Epithelial cell of proximal tubule (primary cell): ENCODE measurements at places on chromosomes 5 and 9.
A peak's percentile ranks its signal among the peaks of the same experiment; 100 is the strongest.

DNA sequence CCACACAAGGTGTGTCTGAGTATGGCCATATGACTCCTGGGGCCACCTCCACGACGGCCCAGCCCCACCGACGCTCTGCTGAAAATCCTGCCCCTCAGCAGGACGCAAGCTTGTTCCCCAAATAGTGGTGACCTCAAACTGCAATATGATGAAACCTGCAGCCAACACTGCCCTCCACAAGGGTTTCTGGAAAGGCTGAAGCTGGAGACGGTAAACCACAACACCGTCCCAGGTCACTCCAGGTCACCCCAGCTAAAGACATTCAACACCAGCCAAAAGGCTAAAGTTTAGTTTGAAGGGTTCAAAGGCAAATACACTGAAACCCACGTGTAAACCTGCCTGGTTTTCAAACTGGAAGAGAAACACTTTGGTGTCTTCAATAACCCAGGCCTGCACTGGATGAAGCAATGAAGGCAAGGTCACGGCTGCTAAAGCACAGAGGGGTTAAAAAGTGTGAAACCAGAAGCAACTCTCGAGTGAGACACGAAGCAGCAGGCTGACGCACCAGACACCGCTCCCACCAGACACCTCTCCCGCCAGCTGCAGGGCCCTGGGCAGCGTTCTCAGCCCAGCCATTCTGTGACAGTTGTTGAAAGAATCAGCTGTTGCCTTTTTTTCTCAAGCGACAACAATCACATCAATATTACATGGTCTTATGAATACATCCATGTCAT is 1.8 kb upstream of the LHX3 start:
- DNase-seq, result no peak

GRCh38 chr9:14383294-14383693 is 69.4 kb upstream of the NFIB start:
- no peak for DNase-seq

DNA sequence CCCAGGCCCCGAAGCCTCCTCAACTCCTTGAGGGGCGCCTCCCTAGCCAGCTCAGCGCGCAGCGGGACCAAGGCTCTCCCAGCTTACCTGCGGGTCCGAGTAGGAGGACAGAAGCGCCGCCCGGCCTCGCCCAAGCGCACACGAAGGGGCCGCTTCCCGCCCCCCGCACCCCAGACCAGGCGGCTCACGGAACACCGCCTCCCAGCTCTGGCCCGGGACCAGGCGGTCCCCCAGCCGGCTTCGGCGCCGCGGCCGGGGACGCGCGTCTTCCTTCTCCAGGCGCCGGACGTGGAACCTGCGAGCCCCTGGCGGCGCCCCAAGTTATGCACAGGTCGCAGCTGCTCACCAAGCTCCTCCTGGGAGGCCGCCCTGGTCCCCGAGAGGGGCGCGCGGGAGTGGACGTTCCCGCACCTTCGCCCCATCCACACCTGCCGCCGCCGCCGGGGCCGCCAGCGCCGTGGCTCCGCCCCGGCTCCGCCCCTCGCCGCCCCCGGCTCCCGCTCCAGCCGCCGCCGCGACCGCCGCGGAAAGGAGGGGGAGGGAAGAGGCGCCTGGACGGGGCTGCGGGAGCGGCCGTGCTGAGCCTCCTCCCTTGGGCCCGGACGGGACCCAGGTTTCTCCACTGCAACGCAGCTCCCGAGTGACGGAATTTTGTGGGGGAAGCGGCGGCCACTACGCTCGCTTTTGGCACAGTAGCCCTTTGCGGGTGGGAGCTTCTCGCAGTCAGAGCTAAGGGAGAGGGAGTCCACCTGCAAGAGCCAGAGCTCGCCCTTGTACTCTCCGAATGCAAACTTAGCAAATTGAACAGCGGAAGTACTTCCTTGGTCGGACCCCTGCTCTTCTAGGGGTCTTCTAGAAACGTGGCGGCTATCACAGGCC is 77.5 kb upstream of the IFNE start:
- no peak for DNase-seq

GRCh38 chr5:66438696-66439095 is 157.5 kb upstream of the MAST4 start:
- no peak for DNase-seq

GRCh38 chr5:64149268-64149667 is 16.4 kb upstream of the RNF180 start:
- no peak for DNase-seq

DNA sequence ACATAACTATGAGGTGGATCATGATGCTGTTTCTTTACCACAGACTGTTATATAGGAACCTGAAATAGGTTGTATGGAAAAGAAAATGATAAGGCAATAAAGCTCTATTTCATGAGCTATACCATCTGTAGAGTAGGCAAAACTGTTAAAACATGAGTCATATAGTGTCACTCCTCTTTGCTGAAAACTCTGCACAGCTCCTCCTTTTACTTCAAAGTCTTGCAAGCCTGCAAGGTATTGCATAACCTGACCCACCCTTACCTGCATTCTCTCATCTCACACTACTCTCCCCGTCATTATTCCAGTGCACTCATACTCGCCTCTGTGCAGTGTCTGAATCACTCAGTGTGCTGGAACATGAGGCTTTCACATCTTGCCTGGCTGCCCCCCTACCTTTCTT is 790.1 kb downstream of the EFNA5 start:
- DNase-seq, result no peak

- DNase-seq, result no peak
Observed at GRCh38 chr9:81022177-81022576, 667.2 kb downstream of the TLE1 start.

DNA sequence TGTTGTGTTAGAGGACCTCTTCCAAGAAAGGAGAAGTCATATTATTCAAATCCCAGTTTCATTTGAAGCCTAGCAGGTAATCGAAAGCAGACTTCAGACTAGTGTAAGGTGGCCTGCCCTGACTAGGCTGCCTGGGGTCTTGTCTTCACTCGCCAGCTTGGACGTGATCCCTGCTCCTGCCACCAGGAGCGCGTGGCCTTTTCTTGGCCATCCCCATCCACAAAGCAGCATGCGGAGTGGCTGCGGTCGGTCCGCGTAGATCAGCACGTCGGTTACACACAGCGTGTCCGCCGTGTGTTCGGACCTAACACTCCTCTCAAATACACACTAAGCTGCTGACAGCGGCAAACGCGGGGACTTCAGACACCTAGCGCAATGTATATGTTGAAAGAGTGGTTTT is 37.3 kb downstream of the CFAP77 start:
- DNase-seq, result no peak

- DNase-seq, result peak; percentile 18
Observed at GRCh38 chr9:9790216-9790872, 822.5 kb downstream of the PTPRD start.

- no peak for DNase-seq
Observed at GRCh38 chr5:87722286-87722685, 309.6 kb upstream of the CCNH start.

- no peak for DNase-seq
Observed at GRCh38 chr9:16571127-16571802, 299.2 kb downstream of the BNC2 start.

- no peak for DNase-seq
Observed at GRCh38 chr9:38619556-38620447, 594 bp downstream of the ANKRD18A start.

GRCh38 chr5:56172241-56172640 is 60.9 kb downstream of the ANKRD55 start:
- peak; percentile 82 for DNase-seq

GRCh38 chr9:87549791-87550190 is 52.1 kb downstream of the DAPK1 start:
- DNase-seq, result no peak

GRCh38 chr9:8730618-8731017 is 931.0 kb upstream of the DMAC1 start:
- DNase-seq, result no peak

GRCh38 chr5:76983468-76983867 is 30.6 kb downstream of the CRHBP start:
- DNase-seq, result no peak

DNA sequence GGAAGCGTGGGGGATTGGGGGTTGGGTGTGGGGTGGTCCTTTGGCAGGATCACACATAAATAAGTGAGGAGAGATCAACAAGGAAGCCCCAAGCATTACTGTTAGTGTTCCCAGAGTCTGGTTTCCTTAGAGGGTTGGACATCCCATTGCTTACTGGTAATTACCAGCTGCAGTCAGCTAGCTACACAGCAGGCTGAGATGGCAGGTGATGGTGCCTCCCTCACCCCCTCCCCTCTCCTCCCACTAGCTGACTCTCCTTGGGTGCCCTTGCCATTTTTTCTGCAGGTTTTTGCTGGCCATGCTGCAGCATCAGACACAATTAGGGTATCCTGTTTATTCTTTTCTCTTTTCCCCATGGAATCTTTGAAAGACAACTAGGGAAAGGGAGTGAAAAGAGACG is 107.5 kb upstream of the TLR4 start:
- no peak for DNase-seq

GRCh38 chr9:75855509-75855908 is 35.0 kb upstream of the PCSK5 start:
- no peak for DNase-seq

DNA sequence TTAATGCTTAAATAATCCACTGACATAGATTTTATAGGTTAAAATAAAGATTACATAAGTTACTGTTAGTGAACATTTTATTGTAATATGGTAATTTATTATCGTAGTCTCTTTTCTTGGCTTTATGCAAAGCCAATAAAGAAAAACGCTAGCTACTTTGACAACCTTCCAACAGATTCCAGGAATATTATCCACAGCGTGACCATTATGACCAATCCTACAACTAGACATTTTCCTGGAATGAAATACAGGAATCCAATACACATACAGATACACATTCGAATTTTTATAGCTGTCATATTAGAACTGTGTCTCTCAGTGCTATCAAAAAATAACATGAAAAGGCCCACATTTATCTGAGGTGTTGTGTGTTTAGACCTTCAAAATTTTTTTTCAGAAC is 13.1 kb downstream of the RPS23 start:
- no peak for DNase-seq

GRCh38 chr5:78899922-78900362 is 85.2 kb downstream of the ARSB start:
- no peak for DNase-seq
